ENCODE measurements at places on chromosomes 16 and 17.

DNA sequence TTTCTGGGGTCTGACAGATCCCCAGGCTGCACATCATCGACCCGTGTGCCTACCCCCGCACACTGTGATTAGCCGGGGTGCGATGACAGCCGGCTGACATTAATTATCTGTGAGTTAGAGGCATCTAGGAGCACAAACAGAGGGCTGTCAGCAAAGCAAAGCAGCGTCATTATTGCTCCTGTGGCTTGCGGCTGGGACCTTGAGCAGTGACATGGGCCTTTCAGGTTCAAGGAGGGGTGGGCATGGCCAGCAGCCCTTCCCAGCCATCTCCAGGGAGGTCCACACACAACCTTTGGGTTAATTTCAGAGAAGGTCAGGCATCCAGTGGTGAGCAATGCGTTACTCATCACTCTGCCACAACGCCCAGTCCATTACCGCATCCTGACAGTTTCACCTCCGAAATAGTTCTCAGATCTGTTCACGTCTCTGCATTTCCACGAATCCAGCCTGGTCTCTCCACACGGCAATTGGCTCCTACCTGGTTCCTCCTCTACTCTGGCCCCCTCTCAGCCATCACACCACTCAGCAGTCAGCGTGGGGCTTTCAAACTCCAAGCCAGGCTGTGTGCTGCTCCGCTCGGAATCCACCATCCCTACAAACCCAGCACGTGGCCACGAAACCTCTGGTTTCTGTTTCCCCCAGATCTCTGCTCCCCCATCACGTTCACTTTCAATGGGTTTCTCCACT, 249.7 kb upstream of the C16orf82 start:
- peak; percentile 32 for DNase-seq

- DNase-seq, result no peak
These were observed 1.5 kb upstream of the GSE1 start for GRCh38 chr16:85611444-85612190.

DNA sequence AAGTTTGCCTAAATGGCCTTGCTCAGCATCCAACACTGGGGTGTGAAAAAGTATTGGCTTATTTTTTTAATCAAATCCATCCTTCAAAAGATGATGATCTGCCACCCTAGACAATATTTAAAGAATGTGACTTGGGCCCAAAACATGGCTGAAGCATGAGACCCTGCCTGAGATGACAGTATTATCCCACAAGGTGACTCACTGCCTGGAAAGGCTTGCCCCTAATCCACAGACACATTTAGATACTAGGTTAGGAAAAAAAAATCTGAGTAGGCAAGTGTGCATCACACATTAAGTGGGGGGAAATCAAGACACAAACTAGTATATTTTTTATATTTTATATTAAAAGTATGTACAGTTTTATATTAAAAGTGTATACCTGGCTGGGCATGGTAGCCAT, 38.4 kb downstream of the TOM1L2 start:
- DNase-seq, result no peak

GRCh38 chr17:58195518-58196123, 3.1 kb downstream of the EPX start:
- no peak for DNase-seq

DNA sequence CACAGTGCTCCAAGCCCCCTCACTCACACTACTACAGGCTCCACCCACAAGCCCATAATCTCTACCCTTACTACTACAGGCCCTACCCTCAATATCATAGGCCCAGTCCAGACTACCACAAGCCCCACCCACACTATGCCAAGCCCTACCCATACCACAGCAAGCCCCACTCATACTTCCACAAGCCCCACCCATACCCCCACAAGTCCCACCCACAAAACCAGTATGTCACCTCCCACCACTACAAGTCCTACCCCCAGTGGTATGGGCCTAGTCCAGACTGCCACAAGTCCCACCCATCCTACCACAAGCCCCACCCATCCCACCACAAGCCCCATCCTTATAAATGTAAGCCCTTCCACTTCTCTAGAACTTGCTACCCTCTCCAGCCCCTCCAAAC, 13.8 kb downstream of the RIPOR1 start:
- peak; percentile 26 for DNase-seq

DNA sequence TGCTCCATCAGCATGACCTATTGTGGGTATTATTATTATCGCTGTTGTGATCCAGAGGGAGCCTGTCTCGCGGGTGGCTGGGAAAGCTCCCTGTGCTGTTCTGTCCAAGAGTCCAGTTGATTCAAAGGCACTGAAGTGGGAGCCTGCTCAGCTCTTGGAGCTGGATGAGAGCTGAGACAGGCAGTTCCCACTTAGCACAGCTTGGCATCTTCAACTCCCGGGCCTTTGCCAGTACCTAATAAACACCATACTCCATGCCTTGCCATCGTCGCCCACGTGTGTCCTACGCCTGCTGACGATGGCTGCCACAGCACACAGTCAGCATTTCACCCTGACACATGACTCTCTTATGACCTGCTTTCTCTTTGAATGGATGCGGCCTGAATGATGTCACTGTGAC, 32.6 kb downstream of the RTN4RL1 start:
- no peak for DNase-seq

- DNase-seq, result no peak
These were observed 44.7 kb downstream of the FZD2 start for GRCh38 chr17:44601973-44602372.

DNA sequence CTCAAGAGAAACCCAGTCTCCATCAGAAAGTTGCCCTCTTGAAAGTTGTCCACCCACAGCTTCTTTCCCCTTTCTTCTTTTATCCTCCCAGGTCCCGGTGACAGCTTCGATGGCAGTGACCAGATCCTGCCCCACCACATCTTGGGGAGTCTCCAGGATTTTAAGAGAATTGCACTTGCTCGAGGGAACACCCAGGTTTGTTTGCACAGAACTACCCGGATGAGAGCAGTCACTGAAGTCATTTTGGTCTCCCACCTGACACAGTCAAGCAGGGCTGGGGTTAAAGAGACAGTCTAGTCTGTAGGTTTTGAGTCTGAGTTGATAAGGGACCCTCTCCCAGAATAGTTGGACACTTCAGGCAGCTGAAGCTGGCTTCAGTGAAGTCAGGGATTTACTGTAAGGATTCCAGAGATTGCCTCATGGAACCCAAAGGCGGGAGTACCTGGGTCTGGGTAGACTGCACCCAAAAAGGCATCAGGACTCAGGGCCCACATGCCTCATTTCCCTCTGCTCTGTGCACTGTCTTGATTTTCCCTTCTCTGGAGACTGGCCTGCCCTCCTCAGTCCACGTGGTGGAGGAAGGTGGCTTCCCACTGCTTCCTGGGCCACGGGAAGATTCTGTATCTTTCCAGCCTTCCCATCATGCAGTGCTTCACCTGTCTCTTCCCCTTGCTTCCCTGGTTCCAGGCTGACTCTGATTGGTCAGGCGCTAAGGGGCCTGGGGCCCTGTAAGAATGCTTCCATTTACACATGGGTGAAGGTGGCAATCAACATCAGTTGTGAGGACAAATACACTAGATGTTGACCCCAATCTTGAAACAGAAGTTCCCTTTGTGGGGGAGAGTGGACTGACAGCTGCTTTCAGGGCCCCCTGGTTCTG, 9.5 kb downstream of the MYCBPAP start:
- DNase-seq, result no peak

DNA sequence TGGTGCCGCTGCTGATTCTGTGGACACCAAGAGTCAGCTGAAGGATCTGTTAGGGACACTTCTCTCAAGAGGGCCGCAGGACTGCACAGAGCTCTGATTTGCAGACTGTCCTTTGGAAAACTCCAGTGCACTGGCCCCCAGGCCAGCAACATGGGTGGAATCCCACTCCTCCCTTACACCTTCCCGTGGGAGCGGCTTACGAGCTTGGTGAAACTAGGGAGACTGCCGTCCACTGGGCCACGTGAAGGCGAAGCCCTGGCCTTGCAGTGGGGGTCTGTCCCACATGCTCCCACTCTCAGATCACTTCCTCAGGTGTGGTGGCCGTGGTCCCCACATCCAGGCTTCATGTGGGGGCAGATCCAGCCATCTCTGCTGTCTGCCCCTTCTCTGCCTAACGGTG, 36.4 kb downstream of the PSME3IP1 start:
- no peak for DNase-seq

- no peak for DNase-seq
These were observed 92.0 kb upstream of the CCL2 start for GRCh38 chr17:34163123-34163522.

GRCh38 chr16:30953511-30954124, 3.9 kb upstream of the SETD1A start:
- no peak for DNase-seq

DNA sequence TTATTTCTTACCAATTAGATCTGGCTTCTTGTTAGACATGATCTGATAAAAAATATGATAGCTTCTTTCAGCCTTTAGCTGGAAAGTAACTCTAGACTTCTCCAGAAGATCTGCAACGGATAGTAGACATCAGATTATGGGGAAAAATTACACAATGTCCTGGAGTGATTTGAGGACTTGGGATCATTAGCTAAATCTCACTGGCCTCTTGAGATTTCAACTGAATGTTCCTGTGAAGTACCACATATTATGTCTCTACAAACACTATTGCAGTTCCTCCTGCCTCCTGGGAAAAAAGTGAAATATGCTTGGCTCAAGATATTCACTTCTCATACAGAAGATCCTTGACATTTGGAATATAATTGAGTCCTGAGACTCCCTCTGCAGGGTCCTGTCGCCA, 5.5 kb downstream of the MYH1 start:
- DNase-seq, result no peak

- DNase-seq, result no peak
These were observed 13.3 kb downstream of the SLC16A3 start for GRCh38 chr17:82241926-82242697.

GRCh38 chr17:2347805-2348685, 10.7 kb downstream of the SGSM2 start:
- peak; percentile 24 for DNase-seq

DNA sequence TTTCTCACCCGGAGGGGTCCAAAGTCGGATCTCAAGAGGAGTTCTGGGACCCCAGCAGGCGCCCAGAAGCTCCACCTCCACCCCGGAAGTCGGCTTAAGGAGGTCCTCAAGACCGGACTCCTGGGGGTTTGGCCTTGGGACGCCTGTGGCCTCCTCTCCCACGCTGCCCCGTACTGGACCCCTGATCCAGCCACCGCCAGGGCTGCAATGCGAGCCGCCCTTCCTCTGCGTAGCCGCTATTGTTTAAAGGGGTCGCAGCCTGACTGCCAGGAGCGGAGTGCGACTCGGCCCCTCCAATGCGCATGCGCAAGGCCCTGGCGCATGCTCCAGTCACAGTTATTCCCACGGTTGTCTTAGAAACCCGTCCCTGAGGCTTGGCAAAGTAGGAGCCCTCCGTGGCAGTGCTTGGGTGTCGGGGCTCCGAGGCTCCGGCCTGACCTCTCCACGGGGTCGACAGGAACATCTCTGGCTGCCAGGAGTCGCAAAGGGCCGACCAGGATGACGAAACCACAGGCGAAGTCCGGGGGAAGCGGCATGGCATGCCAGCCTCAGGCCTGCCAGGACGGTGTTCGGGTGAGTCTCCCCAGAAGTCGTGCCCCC, 719.0 kb downstream of the KCNJ18 start:
- no peak for DNase-seq

DNA sequence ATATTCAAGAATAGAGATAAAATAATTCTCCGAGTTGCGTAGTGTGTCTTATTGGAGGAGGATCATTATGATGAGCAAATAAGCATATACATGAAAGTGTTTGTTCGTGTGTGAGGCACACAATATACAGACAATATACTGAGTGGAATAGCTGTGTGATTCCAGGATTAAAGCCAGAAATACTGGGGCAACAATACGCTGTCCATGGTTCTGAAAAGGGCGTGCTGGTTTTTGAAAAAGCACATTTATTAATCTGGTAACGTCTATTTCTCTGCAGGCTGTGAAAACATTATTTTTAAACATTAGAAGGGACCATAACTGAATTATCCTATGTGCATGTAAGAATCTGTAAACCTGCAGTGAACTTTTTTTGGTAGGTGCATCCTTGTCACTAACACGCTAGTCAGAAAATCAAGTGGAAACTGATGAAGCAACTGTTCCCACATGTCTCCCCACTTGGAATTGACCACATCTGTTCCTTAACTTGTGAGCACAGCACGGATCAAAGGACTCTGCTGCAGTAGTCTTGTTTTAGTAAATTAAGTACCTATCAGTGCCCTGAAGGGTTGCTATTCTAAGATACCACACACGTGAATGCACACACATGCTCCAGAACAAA, 346.0 kb downstream of the GRIN2A start:
- no peak for DNase-seq

- no peak for DNase-seq
These were observed 3.9 kb upstream of the TMEM114 start for GRCh38 chr16:8594149-8594666.

DNA sequence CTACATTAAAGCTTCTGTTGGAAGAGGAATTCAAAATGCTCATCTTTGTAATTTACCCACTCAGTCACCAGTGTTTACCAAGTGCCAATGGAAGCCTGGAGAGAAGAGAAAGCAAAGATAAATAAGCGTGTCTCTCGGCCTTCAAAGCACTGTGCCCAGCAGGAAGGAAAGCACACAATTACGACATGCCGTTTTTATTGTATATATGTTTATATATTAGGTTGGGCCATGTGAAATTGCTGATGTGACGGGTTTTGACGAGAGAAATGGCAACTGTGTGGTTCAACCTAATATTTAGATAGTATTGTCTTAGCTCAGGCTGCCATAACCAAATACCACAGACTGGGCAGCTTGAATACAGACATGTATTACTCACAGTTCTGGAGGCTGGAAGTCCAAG, 79.3 kb upstream of the HSBP1 start:
- DNase-seq, result no peak

DNA sequence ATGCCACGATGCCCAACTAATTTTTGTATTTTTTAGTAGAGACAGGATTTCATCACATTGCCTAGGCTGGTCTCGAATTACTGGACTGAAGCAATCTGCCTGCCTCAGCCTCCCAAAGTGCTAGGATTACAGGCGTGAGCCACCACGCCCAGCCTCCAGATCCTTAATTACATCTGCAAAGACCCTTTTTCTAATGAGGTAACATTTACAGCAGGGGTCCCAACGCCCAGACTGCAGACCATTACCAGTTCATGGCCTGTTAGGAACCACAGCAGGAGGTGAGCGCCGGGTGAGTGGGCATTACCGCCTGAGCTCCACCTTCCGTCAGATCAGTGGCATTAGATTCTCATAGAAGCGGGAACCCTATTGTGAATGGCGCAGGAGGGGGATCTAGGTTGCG, 4.0 kb upstream of the RAB11FIP4 start:
- DNase-seq, result no peak

- DNase-seq, result no peak
These were observed 159.8 kb upstream of the SDK2 start for GRCh38 chr17:73803964-73804435.

- DNase-seq, result no peak
These were observed 56.3 kb upstream of the IL34 start for GRCh38 chr16:70589998-70590471.
